HepG2 (cell line): ENCODE measurements at places on chromosomes 3 and 15.

GRCh38 chr3:120622870-120623726 lies 27.0 kb downstream of the NDUFB4 start:
- peak; percentile 58 for DNase-seq
- no peak overlapping the region for H3K4me3 ChIP-seq

GRCh38 chr15:63797116-63797515 lies 36.6 kb downstream of the HERC1 start:
- peaks cover 26% of the 10 kb centered on the region for H3K4me1 ChIP-seq
- no peaks in the 10 kb centered on the region for H3K36me3 ChIP-seq
- no peak for DNase-seq
- no peak overlapping the region for H3K4me3 ChIP-seq
- H3K27ac ChIP-seq = no peak overlapping the region

- H3K27me3 ChIP-seq = no peaks in the 10 kb centered on the region
- H3K27ac ChIP-seq = no peak overlapping the region
- H3K4me3 ChIP-seq = no peak overlapping the region
- no peaks in the 10 kb centered on the region for H3K36me3 ChIP-seq
- DNase-seq = no peak
Measured at GRCh38 chr3:162213956-162214355, 717.3 kb downstream of the OTOL1 start.

GRCh38 chr3:10907262-10907661 lies 85.3 kb upstream of the SLC6A1 start:
- no peak overlapping the region for H3K27ac ChIP-seq
- no peaks in the 10 kb centered on the region for H3K27me3 ChIP-seq
- no peaks in the 10 kb centered on the region for H3K4me1 ChIP-seq

DNA sequence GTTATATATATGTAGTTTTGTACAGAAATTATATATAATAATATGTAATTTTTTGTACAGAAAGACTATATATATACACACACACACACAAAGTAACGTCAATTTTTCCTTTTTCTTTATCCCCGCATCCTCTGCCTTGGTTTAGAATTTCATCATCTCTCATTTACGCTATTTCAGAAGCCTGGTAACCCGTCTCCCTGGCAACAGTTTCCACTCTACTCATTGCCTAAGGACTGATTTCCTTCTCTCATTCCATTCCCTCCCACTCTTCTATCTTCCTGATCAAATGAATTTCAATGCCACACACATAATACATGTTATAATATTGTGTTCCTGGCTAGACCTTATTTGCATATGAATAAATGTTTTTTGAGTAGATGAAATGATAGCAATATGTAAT lies 47.8 kb upstream of the NDN start:
- no peak overlapping the region for H3K4me3 ChIP-seq
- no peaks in the 10 kb centered on the region for H3K4me1 ChIP-seq
- no peaks in the 10 kb centered on the region for H3K27me3 ChIP-seq
- H3K36me3 ChIP-seq = no peaks in the 10 kb centered on the region
- no peak for DNase-seq
